ENCODE measurements at places on chromosomes 13 and 19.

GRCh38 chr13:46556418-46556779 lies 3.4 kb downstream of the LRCH1 start:
- DNase-seq = no peak

DNA sequence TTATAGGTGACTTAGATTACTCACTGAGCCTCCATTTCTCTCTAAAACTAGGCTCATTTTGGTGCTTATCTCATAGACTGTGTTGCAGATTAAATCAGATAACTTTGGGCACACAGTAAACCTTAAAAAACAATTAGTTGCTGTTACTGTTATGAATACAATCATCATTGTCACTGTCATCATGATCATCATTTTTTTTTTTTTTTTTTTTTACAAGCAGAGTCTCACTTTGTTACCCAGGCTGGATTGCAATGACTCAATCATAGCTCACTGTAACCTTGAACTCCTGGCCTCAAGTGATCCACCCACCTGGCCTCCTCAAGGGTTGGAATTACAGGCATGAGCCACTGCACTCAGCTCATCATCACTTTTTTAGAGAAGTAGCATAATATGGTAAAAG lies 60.0 kb downstream of the VWA8 start:
- DNase-seq = no peak

GRCh38 chr19:6818246-6818645 lies 45.7 kb downstream of the VAV1 start:
- DNase-seq = no peak

GRCh38 chr13:38606699-38607535 lies 80.0 kb upstream of the FREM2 start:
- DNase-seq = no peak

DNA sequence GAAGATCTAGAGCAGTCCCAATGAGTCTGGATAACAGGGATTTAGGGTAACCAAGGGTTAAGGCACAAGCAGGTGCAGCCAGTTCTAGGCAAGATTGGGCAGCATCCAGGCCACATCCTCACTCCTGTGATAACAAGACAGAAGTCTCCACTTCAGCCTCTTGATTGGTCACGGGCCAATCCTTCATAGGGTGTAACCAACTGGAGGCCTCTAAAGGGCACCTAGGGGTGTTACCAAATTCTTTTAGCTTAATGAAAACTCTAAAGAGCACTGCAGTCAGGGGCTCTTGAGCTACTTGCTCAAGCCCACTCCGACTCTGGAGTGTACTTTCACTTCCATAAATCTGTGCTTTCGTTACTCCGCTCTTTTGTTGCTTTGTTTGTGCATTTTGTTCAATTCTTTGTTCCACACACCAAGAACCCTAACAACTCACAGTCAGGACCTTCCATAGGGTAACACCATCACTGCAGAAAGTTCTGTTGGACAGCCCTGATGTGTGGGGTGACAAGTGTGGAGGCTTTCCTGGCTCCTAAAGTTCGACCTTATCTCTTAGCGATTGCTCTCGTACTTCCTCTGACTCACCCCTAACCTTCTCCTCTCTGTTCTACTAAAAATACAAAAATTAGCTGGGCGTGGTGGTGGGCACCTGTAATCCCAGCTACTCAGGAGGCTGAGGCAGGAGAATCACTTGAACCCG lies 36.1 kb downstream of the ZSWIM9 start:
- DNase-seq = no peak

GRCh38 chr13:23810685-23811240 lies 78.4 kb downstream of the MIPEP start:
- DNase-seq = no peak
